ENCODE measurements at places on chromosomes 16 and 17.
A peak's percentile ranks its signal among the peaks of the same experiment; 100 is the strongest.

GRCh38 chr17:43550754-43551153 is 4.6 kb upstream of the ETV4 start:
- DNase-seq: no peak

GRCh38 chr16:84932681-84933080 is 78.7 kb downstream of the ZDHHC7 start:
- DNase-seq: no peak

GRCh38 chr16:82585675-82586074 is 41.1 kb upstream of the CDH13 start:
- no peak for DNase-seq

DNA sequence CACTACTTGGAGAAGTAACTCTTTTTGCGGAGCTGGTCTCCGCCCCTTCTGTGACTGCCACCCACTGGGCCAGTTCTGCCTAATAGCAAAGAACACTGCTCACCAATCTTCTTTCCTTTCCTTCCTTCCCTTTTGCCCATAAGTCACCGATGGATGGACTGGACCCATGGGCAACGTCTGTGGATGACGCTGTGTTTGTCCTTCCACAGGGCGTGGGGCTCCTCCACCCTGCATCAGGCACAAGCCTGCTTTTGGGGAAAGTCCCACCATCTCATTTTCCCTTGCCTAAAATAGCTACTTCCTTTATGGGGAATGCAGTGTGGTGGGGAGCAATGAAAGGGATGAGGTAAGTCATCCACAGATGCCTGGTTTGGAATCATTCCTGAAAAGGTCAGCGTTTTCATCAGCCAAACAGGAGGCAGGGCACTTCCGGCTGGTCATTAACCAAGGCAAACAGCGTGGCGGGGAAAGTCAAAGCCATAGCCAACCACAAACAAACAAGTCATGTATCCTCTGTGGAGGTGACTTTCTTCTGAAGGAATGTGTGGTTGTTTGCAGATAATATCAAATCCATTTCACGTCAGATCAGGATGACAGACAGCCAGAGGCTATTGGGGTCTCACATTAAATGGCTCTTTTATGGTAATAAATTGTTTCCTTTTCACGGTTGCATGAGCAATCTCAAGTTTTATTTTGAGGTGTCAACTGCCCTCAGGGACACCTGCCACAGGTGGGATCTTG is 30.7 kb upstream of the MED9 start:
- no peak for DNase-seq

DNA sequence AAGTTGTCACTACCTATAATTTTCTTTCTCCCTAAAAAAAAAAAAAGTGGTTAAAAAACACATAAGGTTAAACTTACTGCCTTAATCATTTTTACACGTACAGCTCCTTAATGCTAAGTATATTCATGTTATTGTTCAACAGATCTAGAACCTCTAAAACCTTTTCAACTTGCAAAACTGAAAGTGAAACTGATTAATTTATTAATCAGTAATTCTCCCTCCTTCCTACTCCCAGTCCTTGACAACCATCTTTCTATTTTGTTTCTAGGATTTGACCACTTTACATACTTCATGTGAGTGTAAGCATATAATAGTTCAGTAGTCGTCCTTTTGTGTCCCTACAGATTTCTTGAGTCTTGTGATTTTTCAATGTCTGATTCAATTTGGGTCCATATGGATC is 251.4 kb upstream of the KIF2B start:
- DNase-seq: no peak

- DNase-seq: no peak
These were observed 28.5 kb downstream of the DYNLL2 start for GRCh38 chr17:58111676-58112075.

DNA sequence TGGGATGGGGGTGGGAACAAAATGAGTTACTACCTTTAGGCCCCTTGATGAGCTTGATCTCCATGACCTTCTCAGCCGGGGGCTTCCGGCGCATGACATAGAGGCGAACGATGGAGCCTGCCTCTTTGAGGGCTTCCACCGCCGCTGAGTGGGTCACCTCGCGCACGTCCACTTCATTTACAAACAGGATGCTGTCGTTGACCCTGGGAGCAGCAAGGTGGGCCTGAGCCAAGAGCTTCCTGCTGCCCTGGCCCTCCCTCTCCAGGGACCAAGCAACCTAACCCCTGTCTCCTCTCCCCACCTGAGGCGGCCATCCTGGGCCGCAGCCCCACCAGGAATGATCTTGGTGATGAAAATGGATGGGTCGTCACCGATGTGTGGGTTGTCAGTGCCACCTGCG is 16.2 kb downstream of the DLG4 start:
- no peak for DNase-seq

GRCh38 chr17:54662978-54663876 is 237.4 kb upstream of the TOM1L1 start:
- DNase-seq: no peak

DNA sequence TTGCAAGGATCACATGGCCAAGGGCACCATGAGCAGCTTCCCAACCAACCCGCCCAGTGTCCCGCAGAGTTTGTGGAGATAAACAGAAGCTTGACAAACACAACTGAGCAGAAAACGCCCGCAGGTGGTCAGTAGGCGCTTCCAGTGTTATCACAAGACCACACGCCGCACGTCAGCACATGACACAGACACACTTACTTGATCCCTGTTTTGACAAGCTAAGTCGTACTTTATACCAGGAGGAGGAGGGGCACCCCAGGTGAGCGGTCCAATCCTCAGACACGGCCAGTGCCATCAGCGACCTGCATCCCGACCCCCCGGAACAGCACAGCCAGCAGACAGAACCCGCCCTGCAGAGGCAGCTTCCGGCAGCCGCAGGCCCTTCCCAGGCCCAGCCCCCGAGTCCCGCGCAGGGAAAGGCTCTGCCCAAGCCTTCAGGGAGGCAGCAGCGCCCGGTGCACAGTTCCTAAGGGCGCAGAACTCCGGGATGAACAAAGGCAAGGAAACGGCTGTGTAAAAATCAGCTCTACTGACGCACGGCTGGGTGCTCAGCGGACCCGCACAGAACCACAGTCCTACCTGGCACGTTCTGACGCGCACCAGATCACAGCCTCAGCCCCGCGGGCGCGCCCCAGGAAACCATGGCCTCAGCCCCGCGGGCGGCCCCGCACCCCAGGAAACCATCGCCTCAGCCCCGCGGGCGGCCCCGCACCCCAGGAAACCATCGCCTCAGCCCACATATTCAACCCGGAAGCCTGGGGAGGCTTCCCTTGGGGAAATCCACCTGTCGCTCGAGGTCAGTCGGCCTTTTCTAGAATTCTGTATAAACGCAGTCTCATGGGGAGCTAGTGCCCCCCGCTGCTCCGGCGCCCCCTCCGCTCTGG is 27.8 kb downstream of the AXIN1 start:
- DNase-seq: peak; percentile 44

Measured in activated CD4-positive, alpha-beta T cell treated with anti-CD3 and anti-CD28 coated beads, Interleukin-2, amount 50 U/mL, for 4 hours (primary cell).